ENCODE measurements at places on chromosomes 1 and 21.

- DNase-seq, result no peak
Observed at GRCh38 chr1:214570442-214570841, 19.0 kb upstream of the PTPN14 start.

GRCh38 chr21:44423941-44424607, 31.2 kb upstream of the LRRC3 start:
- no peak for DNase-seq

DNA sequence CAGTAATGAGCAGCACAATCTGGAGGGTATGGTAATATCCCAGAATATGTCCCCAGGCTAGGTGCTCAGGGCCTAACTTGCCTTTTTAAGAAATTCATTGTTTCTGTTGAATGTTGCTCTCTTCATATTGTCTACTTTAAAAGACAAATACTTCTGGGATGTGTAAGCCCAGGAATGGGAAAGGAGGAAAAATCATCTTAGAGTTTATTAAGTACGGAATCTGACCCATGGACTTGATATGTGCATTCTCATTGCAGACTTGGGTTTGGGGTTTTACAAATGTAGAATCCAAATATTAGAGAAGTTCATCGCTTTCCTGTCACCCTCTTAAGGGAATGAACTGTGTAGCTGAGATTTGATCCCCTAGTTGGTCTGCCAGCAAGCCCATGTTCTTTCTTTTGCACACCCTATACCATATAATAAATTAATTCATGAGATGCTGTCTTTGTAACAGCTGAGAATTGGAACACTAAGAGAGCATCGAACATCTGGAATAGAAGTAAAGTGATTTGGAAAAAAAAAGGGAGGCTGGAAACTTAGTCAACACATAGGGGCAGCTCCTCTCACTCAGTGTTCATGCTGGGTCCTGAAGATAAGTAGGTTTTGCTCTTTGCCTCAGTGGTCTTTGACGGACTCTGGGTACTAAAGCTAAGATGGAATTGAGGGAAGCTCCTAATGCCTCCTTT, 235.8 kb upstream of the C1orf105 start:
- no peak for DNase-seq

DNA sequence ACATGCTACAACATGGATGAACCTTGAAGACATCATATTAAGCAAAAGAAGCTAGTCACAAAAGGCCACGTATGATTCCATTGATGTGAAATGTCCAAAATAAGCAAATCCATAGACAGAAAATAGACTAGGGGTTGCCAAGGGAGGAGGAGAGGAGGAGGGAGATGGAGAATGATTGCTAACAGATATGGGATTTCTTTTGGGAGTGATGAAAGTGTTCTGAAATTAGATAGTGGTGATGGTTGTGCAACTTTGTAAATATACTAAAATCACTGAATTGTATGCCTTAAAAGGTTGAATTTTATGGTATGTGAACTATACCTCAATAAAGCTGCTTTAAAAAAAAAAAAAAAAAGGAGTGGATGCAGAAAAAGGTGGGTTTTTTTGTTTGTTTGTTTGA, 7.6 kb downstream of the CLSTN1 start:
- DNase-seq, result no peak

DNA sequence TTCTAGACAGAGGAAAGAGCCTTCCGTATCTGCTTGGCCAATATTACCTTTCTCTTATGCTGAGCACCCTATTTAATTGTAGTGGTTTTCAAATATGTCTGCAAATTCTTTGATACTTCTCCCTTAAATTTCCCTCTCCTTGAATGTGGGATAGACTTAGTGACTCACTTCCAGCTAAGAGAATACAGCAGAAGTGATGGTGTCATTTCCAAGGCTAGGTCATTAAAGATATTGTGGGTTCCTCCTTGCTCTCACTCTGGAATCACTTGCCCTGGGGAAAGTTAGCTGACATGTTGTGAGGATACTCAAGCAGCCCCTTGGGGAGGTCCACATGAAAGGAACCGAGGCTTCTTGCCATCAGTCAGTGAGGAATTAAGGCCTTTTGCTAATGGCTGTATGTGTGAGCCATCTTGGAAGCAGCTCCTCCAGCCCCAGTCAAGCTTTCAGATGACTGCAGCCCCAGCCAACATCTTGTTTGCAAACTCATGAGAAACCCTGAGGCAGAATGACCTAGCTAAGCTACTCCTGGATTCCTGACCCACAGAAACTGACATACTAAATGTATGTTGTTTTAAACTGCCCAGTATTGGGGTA, 8.1 kb upstream of the CITED4 start:
- DNase-seq, result no peak

- DNase-seq, result no peak
Observed at GRCh38 chr1:65691972-65692371, 100.7 kb upstream of the PDE4B start.
